ENCODE measurements at places on chromosomes 5 and 9.
A peak's percentile ranks its signal among the peaks of the same experiment; 100 is the strongest.

GRCh38 chr9:35001285-35001677 lies 11.7 kb downstream of the DNAJB5 start:
- DNase-seq: no peak

GRCh38 chr9:111868475-111868874 lies 28.1 kb upstream of the UGCG start:
- DNase-seq: no peak

- no peak for DNase-seq
Observed at GRCh38 chr9:16421532-16421931, 448.9 kb downstream of the BNC2 start.

- DNase-seq: no peak
Observed at GRCh38 chr5:60404171-60404570, 295.8 kb downstream of the DEPDC1B start.

DNA sequence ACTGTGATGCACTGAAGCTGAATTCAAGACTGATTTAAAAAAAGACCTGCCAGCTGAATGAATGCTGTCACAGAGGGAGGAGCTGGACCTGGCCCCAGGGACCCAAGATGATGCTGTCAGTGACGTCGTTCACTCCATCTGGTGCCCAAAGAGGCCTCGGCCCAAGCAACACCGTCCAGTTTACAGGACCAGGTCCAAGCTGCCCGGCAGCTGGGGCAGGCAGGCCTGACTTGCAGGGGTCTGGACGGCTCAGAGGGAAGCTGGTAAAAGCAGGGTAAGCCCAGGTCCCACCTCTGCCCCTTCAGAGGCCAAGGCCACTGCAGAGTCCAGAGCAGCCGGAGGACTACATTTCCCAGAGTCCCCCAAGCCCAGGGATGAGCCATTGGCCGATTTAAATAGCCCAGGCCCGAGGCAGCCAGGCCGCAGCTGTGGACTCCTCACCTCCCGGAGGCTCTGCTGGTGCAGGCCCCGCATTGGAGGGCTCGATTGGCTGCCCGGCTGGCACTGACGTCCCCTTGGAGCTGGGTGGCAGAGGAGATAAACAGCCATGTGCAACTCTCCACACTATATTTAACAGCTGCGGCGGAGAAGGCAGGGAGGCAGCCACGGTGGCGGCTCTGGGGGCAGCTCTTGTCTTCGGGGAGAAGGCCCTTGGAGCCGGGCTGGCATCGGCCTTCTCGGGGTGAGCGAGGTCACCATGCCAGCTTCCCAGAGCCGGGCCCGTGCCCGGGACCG lies at the start of gene PLPP7:
PLPP7 (plus strand) TSS at position 423 of the 735 bp plus-strand sequence; CDS start at position 698, 275 bp downstream.
- DNase-seq: no peak

GRCh38 chr9:4393806-4394523 lies 94.1 kb upstream of the GLIS3 start:
- DNase-seq: no peak

DNA sequence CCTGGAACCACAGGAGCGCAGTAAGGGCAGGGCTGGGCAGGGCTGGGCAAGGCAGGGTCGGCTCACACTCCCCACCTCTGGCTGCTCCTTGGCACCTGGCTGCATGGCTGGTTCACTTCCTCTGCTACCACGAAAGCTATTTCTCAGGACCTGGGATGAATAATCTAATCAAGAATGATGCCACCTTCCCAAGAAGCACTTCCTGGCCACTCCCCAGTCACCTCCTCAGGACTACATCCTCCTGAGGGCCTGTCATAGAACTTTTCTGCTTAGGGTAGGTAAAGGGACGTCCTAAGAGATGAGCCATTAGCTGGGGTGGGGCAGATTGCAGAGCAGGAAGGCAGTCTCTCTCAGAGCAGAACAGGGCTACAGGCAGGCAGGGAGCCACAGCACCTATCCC lies 288.2 kb upstream of the MAP3K1 start:
- no peak for DNase-seq

DNA sequence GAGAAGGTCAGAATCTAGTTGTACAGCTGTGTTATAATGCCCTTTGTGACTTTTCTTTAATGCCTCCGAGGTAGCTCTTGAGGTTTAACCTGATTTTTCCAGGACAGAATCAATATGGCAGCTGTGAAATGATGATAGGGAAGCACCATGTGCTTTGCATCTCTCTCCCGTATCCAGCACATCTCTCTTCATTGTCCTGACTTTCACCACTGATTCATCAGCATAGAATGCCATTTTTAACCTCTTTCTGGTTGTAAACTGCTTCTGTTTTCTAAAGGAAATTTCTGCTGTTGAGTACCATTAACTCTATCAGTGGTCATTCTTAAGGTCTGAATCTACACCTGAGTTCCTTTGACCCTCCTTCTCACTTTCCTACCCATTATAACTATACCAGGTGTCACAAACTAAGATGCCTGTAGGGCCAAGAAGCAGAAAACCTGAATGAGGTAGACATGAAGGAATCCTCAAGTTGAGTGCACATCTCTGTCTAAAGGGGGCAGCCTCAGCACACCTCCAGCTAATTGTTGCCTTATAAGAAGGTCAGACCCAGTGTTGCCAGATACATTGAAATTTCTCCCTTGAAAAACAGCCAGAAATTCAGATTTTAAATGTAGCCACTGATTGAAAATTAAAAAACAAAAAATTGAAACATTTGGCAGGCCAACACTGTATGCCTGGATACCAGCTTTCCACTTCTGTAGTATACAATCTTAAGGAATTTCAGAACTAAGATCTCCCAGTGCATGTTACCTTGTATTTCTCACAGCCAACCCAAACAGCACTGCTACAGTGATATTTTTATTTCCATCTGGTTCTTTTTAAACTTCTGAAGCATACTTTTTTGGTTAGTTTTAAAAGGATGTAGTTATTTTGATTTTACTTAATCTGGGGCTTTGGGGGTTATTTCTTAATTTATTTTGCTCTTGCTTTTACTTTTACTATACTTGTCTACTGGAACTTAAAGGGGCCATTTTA lies 35.8 kb upstream of the TLX3 start:
- no peak for DNase-seq

DNA sequence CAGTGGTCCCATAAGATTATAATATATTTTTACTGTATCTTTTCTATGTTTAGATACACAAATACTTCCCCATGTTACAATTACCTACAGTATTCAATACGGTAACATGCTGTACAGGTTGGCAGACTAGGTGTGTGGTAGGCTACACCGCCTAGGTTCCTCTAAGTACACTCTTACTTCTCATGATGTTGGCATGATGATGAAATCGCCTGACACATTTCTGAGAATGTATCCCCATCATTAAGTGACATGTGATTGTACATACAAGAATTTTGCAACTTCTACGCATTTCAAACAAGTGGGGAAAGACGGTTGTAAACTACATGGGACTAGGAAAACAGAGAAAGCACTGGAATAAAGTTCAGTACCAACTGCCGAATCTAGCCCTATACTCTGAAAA lies 53.3 kb downstream of the SETX start:
- DNase-seq: no peak

- DNase-seq: no peak
Observed at GRCh38 chr5:175821790-175822211, 49.6 kb upstream of the CPLX2 start.

DNA sequence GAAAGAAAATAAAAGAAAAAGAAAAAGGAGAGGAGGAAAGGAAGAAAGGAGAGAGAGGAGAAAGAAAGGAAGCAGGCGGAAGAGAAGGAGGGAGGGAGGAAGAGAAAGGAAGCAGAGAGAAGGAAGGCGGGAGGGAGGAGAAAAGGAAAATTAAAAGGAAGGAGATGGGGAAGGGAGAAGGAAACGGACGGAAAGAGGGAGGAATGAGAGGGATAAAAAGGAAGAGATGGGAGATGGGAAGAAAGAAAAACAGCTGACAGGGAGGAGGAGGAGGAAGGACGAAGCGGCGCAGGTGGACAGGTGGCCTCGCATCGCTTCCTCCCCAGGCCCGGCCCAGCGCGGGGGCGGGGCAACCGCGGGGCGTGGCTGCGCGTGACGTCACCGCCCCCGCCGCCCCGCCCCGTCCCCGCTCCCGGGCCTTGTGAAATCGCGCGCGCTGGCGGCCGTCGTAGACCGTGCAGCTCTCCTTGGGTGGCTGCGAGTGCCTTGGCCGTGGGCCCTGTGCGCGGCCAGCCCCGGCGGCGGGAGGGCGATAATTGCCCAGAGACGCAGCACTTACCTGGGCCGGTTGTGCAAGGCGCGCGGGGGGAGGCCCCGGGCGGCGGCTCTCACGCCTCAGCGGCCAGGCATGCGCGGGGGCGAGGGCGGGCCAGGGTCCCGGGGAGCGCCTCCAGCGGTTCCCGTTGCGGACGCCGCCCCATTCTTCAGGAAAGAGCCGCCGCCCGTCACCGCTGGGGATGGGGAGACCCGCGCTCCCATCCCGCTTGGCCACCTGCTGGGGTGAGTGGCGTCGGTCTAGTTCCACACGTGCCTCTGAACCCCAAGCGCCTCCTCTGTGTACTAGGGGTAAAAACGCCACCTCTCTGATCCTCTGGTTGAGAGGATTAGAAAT lies 49.6 kb upstream of the FOXE1 start:
- DNase-seq: peak; percentile 71

- DNase-seq: no peak
Observed at GRCh38 chr9:125337236-125337635, 75.6 kb downstream of the GAPVD1 start.

DNA sequence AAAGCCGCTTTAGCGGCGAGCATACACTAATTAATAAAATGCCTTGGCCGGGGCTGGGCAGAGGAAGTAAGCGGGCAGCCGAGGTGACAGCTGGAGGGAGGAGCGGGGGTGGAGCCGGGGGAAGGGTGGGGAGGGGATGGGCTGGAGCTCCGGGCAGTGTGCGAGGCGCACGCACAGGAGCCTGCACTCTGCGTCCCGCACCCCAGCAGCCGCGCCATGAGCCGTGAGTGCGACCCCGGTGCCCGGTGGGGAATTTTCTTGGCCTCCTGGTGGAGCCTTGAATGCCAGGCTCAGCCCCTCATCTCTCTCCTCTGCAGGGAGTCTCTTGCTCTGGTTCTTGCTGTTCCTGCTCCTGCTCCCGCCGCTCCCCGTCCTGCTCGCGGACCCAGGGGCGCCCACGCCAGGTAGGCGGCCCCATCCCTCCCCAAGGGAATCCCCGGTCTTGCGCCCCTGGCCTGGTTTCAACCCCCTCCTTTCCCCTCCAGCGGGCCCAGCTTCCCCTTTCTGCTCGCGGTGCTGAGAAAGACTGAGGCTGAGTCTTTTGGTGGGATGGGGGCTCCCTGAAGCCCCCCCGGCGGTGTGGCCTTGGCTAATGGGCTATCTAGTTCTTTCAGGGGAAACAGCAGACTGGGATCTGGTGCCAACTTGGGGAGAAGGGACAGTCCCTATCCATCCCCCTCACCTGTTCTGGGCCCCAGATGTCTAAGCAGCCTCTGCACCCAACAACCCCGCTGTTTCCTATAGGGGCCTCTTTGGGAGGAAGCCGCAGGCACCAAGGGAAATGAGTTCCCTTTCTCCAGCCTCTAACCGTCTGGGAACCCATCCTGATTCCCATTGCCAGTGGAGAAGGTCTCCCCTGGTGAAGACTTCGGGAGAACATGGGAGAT lies at the start of gene PTGS1:
PTGS1 (plus strand) TSS at position 156 of the 887 bp plus-strand sequence; CDS start at position 217, 61 bp downstream.
- no peak for DNase-seq

DNA sequence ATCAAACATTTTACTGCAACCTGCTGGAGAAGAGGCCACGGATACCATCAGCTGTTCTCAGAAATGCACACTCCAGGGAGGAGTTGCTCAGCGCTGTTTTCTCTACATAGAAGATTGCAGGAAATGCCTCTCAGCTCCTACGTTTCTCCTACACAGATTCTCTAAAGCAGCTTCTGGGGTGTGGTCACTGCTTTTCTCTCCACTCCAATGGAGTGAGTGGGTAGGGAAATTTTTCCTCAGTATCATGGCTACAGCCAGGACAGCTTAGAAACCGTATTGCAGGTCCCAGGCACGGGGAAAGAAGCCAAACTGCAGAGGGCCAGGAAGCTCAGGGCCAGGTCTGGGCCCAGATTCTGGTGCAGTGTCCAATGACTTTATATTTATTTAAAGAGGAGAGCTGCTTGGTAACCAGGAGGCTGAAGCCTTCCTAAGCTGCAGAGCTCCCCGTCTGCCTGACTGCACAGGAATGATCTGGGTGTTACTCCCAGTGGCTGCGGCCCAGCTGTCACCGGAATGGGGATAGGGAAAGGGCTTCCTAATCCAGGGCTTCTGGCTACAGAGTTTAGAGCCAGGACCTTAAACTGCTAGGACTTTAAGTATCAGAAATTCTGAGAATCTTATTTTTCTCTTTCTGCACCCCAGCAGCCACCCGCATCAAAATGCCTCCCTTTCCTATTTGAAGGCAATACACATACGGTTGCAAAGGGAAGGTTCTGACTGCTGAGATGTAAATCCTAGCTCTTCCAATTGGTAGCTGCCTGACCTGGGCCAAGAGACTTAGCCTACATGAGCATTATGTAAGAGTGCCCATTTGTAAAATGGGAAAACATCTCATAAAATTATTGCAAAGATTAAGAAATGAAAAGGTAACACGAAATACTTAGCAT lies 1.4 kb upstream of the SPTAN1 start:
- no peak for DNase-seq

GRCh38 chr9:110106661-110107060 lies 101.3 kb downstream of the C9orf152 start:
- no peak for DNase-seq

GRCh38 chr5:156188016-156188415 lies 138.9 kb upstream of the SGCD start:
- no peak for DNase-seq

DNA sequence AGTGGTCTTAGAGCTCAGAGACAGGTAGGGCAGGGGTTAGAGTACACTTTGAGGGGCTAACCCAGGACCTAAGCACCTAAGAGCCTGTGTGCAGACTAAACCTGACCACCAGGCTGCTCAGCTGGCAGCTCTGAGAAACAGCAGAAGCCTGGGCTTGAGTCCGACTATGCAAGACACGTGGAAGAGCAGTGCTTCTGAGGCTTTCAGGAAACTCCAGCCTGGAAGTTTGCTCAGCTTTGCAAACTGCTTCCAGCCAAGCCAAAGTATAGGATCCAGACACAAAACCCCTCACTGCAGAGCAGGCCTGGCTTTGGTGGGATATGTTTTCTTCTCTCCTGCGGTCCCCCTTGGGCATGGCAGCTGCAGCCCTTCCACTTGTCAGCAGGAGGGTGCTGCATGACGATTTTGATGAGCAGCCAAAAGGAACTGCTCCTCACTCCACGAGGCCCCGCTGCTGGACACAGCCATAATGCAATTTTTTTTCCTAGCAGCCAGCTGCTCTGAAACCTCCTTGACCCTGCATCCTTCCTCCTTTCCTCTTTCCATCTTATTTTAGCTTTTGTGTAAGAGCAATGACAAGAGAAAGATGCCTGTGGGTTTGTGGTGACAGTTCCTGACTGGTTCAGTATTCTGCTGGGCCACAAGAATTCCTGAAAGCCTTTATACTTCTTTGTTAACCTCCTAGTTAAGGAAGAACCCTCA lies 123.1 kb downstream of the LIFR start:
- no peak for DNase-seq

- no peak for DNase-seq
Observed at GRCh38 chr5:5666369-5666768, 243.9 kb downstream of the ICE1 start.
